ENCODE measurements at places on chromosomes 7 and 10.
A peak's percentile ranks its signal among the peaks of the same experiment; 100 is the strongest.

- DNase-seq, result no peak
These were observed 239.3 kb downstream of the THSD7A start for GRCh38 chr7:11592699-11593098.

DNA sequence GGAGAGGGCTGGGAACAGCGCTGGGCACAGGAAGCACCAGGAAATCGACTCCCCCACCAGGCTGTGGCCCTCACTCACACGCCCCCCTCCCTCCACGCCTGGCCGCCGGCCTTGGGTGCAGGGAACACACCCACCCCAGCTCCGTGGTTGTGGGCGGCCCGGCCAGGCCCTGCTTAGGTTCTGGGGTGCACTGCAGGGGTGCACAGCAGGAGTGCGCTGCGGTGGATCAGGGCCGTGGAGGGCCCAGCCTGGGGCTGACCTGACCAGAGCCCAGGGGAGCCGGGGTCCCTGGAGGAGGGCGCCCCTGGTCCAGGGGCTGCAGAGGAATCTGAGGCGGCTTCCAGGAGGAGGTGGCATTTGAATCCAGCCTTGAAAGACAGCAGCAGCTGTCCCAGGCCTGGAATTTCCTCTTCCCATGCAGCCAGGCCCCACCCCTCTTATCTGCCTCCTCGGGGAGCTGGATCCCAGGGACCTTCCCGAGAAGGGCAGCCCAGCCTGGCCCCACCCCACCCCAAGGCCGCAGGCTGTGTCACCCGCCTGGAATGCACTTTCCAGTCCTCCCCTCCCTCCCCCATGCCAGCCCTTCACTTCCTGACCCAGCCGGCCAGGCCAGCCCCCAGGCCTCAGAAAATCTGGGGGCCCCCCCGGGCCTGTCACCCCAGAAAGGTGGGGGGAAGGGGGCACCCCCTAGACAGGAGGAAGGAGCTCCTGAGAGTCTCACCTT lies 18.4 kb upstream of the PDGFA start:
- DNase-seq, result peak; percentile 64

DNA sequence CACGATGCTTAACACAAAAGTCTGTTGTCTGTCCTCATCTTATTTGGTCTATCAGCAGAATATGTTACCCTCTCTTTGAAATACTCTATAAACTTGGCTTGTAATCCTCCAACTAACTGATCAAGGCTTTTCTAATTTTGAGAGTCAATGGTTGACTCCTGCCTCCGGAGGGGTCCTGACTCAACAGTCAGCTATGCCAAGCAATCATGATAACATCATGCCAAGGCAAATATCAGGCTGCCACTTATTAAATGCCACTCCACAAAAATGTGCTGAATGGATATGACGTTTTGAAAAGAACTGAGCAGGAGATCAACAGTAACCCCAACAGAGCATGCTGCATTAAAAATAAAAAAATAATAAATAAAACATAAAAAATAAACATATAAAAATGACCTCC lies 116.1 kb downstream of the PARD3 start:
- DNase-seq, result no peak

DNA sequence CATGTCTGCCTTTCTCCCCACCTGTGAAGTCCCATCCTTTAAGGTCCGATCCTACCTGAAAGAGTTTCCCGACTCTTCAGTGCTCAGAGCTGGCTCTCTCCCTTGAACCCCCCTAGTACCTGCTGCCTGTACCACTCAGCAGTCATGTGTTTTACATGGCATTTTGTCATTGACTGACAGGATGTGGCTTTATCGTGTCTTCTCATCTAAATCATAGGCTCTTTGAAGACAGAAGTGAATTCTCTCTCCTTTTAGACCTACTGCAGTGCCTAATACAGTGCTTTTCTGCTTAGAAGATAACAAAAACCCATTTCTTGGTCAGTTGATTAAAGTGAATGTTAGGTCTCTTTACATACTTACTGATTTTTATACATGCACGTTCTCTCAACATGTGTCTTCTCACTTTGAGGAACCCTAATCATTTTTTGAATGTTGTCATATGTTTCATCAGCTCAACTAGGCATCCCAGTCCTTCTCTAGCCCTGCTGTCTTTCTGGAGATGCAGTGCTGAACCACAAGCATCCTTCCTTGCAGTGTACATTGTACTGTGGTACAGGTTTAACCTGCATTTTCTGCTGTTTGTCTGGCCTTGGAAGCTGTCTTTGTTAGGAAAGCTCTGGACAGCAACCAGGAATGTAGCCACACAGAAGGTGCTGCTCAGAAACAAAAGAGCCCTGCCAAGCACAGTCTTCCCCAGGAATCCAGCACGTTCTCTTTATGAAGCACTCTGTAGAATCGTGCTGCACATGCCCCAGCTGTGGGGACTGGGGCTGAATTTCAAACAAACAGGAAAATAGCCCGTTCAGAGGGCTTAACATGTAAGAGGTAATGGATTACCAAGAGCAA lies 28.1 kb upstream of the LRRC4 start:
- no peak for DNase-seq

All from AG09309 (cell line).